ENCODE measurements at places on chromosomes 16 and 17.

- peak; percentile 39 for DNase-seq
Measured at GRCh38 chr16:85104821-85105391, 7.4 kb downstream of the CIBAR2 start.

DNA sequence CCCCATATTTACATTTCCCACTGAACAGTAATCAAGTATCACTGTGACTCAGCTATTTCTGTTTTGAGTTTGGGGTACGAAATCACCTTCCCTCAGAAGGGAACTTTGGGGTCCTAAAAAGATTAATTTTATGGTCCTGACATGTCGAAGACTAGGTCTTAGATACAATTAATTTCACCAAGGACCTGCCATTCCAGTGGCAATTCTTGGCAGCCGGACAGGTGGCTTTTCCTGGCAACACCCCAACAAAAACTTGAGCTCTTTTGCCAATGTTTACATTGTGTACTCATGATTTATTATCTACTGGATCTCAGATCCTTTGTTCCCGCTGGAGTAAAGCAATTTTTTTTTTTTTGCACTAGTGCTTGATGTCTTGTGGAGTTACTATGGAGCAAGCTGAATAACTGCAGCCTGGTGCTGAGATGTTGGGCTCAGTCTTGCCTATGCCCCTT lies 14.4 kb downstream of the SLFN5 start:
- no peak for DNase-seq

- no peak for DNase-seq
Measured at GRCh38 chr16:86496929-86497461, 13.3 kb upstream of the FOXF1 start.

DNA sequence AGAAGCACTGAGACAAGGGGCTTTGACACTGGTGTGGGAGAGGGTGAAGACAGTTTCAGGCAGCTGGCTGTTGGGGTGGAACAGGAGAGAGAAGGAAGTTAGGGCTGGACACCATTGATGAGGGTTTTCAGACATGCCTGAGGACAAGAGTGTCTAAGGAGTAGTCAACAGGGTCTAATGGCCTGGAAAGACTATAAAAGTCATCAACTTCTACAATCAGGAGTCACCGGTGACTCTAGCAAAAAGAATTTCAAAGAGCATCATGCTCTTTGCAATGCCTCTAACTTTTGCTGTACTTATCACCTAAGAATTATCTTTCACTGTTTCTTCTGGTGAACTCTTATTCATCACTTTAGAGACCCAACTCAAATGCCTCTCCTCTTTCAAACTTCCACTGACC lies 213.9 kb downstream of the C16orf78 start:
- no peak for DNase-seq

- DNase-seq, result no peak
Measured at GRCh38 chr16:8892101-8892575, 10.0 kb downstream of the LITAFD start.

- no peak for DNase-seq
Measured at GRCh38 chr16:75482434-75483205, 12.6 kb downstream of the CHST6 start.
